Activated CD8-positive, alpha-beta T cell treated with anti-CD3 and anti-CD28 coated beads, Interleukin-2, amount 10 ng/mL, durations not matched to agents 7 days and 5 days (primary cell): ENCODE measurements at places on chromosomes 4 and X. TPM values are rescaled to one million over a fixed set of nuclear protein-coding genes. Genes with fewer than 3 reads are reported as not detected.

DNA sequence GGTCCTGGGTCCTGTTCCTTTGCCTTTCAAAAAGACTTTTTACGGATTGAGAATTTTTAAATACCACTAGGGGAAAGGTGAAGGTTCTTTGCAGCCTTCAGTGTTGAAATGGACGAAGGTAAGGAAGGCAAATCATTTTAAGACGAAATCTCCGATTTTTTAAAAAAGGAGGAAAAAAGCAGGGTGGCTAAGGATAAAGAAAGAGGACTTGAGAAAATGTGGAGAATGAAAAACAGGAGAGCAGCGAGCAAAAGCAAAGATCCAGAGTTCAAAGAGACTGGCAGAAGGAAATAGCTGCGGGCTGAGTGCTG, 314 bp downstream of the EPHA5 start:
- DNase-seq = no peak

DNA sequence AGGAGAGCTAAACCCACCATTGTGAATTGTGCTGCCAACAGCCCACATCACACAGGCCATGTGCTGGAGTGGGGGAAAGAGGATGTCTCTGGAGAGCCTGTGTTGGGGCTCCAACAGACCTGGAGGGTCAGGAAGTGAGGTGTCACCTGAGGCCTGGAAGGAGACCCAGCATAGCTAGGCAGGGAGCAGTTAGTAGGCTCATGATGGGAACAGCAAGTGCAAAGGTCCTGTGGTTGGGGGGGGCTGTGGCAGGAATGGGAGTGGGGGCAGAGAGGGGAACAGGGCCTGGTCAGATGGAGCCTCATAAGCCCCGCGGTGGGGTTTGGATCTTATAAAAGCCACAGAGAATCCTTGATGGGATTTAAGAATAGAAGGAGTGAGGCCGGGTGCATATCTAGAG, 35.9 kb upstream of the GPR78 start:
- DNase-seq = no peak

GRCh38 chr4:176193126-176193525, 2.3 kb downstream of the SPATA4 start:
- DNase-seq = no peak

Gene CLCN4
- not detected for total RNA-seq

Gene SPARCL1
- total RNA-seq = not detected

GRCh38 chrX:70208479-70208878, 26.0 kb upstream of the AWAT1 start:
- DNase-seq = no peak

Gene UGT2B15
- not detected for total RNA-seq

Gene STK32B
- not detected for total RNA-seq
